ENCODE measurements at places on chromosomes 2 and 18.

- no peak for DNase-seq
Observed at GRCh38 chr2:49661809-49662208, 507.5 kb upstream of the FSHR start.

- no peak for DNase-seq
Observed at GRCh38 chr2:3300224-3300995, 77.2 kb downstream of the EIPR1 start.

GRCh38 chr2:71174207-71174606 lies 43.8 kb downstream of the MPHOSPH10 start:
- DNase-seq: no peak

- no peak for DNase-seq
Observed at GRCh38 chr18:57122936-57123510, 23.9 kb upstream of the BOD1L2 start.

- no peak for DNase-seq
Observed at GRCh38 chr2:238972146-238972445, 124.2 kb downstream of the TWIST2 start.

Data from T-helper 22 cell (primary cell).